Effector memory CD8-positive, alpha-beta T cell (primary cell): ENCODE measurements at places on chromosomes 2 and 18.

DNA sequence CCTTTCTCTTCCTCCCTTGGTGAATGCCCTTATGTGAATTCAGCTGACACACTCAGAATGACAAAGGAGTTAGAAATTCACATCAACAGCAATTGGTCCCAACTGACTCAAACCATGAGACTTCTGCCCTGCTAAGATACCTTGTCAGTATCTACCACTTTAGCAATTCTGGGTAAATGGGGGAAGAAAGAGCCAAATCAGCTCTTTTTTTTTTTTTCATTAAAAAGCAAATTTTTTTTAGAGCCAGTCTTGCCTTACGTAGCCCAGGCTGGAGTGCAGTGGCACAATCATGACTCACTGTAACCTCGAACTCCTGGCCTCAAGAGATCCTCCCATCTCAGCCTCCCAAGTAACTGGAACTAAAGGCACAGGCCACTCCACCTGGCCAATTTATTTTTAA lies 1.7 kb upstream of the PPP4R1 start:
- no peak for DNase-seq

GRCh38 chr18:37179384-37179783 lies 350.5 kb downstream of the KIAA1328 start:
- no peak for DNase-seq

GRCh38 chr2:136232456-136233172 lies 114.7 kb upstream of the CXCR4 start:
- DNase-seq, result no peak

DNA sequence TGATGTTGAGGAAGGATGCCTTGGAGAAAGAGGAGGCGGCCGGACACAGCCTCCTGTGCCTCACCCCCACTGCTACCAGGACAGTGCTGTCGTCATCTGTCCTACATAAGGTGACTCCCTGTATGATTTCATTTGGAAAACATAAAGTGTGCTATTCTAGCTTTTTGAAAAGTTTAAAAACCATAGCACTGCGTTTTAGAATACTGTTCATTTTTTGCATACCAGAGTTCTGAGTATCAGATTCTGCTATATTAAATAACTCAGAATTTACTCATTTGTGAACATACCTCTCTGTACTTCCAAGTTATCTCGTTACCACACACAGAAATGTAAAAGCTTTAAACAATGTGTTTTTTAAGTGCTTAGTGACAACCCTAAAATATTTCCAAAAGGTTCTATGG lies 302.9 kb downstream of the LRRTM1 start:
- DNase-seq, result no peak

- no peak for DNase-seq
Measured at GRCh38 chr2:50885948-50886347, 146.0 kb downstream of the NRXN1 start.
